Ammon's horn (tissue), 1 donor: ENCODE measurements at places on chromosomes 2 and 18.

DNA sequence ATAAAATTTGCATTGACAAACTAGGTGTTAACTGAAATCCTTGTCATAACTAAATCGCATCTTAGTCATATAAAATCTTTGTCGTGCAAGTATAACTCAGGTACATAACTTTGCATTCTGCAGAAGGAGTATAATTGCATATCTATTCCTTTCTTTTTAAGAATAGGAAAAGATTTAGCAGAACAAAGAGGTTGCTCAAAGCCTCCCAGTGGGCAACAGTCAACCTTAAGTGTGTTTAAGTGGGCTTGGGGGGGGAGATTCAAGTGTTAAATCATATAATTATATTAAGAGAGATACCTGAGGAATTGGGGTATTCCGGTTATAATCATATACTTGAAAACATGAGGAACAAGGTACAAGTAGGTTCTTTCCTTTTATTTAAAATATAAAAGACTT is 913.3 kb downstream of the CPS1 start:
- DNase-seq: no peak

GRCh38 chr2:174048243-174048642 is 83.1 kb upstream of the SP3 start:
- no peak for DNase-seq

DNA sequence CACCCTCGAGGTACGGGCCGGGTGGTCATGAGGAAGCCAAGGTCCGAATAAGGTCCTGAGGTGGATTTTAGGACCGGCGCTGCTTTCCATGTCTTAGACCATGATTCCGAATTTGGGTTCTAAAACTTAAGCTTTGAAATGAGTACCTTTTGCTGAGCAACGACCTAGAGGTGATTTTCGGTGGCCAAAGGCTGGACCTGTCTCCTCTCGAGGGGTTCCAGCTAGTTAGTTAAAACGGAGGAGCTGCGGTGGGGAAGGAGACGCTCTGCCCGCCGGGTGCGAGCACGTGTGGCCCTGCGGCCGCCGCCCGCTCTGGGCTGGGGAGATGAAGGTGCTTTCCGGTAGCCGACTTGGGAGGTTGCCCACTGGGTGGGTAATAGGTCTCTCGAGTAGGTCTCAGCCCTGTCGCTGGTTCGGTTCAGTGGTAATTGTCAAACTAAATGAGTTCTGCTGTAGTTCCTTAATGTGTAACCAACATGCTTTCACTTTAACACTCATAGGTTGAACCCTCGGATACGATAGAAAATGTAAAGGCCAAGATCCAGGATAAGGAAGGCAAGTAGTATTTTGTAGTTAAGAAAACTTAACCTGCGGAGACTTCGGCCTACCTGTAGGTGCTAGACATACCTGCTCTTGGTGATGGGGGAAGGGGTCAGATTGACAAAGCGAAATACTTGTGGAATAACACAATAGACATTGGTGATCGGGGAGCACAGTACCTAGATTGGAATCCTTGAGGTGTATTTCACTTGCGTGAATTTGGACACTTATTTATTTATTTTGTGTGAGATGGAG is 572 bp downstream of the RPS27A start:
- DNase-seq: peak; percentile 17

- DNase-seq: peak; percentile 57
Observed at GRCh38 chr2:17879137-17879912, 858 bp downstream of the KCNS3 start.

DNA sequence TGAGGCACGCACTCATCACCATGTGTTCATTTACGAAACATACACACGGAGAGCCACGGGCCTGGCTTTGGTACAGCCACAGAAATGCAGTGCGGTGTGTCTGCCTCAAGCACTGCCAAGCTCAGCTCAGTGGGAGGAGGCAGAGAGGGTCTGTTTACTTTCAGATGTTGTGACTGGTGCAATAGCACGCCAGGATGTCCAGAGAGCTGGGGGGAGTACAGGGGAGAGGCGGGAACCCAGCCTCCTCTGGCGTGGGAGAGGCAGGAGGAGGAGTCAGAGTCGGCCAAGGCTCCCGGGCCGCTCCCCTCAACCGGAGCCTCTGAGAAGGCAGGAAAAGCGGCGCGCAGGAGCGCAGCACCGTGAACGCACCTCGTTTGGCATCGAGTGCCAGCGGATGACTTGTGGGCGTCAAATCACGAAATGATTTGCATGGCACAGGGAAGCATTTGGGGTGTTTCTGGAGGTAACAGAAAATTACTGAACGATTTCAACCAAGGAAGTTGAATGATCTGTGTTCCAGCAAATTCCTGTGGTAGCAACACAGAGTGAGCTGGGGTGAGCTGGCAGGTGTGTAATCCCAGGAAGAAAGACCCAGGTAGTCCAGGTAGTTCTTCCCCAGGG is 143.0 kb downstream of the ZNF516 start:
- peak; percentile 42 for DNase-seq

- peak; percentile 45 for DNase-seq
Observed at GRCh38 chr18:54269893-54270844, 852 bp downstream of the POLI start.

DNA sequence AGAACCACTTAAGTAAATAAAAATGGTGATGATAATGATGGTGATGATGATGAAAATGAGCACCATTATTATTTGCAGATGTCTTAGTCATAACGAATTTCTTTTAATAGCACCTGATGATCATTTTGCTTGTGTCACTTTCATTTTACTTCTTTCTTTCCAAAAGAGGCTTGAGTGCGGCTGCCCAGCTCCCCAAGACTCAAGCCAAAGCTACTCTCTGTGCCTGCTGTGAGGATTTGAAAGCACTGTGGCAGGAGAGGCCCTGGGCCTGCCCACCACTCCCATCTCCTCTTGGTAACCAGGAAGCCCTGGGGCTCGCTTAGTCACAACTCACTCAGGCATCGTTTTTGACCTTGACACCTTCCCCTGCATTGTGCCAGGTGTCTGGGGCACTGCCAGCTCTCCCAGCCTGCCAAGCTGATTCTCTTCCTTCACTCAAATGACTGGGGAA is 41.2 kb downstream of the RPL37A start:
- DNase-seq: no peak

DNA sequence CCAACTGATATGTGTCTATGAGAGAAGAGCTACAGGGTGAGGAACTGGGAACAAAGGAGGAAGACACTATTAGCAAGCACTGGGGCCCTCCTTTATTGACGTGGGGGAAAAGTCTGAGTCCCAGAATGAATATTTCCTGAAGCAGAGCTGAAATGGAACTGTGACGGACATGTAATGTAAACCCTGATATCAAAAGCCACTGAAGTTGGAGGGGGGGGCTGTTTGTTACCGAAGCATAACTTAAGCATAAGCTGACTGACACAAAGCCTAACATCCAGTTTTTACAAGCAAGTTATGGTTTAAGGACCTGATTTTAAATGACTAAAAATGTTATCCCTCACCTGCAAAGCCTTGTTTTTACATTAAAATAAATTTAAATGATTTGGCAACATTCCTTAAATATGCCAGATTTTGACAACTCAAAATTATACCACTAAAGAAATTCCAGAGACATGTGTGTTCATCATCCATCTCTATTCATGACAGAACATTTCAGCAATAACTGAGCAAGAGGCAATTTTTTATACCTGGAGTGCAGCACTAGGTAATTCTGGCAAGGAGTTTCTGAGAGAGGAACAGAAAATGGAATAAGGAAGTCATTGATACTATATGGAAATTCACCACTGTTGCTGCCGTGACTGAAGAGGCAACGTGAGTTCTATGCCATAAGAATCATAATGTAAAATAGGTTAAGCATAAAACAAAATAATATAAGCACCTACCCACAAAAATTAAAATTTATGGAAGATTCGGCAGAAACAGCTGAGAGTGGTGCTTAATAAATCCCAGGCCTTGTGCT is 186.0 kb downstream of the AFF3 start:
- DNase-seq: no peak

- DNase-seq: no peak
Observed at GRCh38 chr2:240576436-240577205, 8.3 kb downstream of the RNPEPL1 start.

DNA sequence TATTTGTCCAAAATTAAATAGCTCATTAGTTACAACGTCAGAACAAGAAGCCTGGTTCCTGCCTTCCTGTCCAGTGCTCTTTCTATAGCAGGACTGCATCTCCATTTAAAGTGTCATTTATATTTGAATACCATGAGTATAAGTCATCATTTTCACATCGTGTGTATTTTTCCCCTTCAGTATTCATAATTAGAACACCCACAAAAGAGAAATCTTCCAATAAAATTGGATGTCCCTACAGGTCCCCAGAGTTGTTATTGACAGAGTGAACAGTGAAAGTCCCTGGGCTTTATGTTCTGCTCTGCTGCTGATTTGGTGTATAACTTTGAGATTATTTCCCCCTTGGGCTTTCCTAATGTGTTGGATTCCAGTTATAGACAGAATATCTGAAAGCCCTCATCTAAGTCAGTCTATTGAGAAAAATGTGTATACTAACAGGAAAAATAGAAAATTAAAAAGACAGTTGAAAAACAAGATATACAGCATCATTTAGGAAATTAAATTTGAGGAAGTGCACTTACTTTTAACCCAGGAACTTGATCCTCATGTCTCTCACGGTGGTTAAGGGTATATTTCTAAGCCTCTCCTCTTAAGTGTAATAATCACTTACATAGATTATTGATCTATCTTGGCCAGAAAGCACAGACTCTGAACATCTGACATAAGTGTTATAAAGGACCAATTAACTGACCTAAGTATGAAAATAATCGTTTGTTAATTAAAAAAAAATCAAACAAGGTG is 15.2 kb upstream of the REV1 start:
- DNase-seq: no peak

DNA sequence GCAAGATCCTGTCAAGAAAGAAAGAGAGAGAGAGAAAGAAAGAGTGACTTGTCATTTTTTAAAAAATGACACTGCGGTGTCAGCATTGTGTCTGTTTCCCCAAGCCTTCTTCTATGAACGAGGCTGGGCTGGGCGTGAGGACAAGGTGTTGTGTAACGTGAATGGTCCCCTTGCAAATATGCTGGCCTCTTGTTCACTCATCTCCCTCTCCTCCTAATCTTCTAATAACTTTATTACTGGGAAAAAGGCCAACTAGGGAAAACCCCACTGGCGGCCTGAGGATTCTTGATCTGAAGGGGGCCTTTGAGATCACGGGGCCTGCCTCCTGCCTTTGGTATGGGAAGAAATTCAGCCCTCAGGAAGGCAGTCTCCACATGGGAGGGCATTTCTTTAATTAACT is 163.1 kb downstream of the MIB1 start:
- no peak for DNase-seq

GRCh38 chr2:65608916-65609315 is 176.5 kb upstream of the SPRED2 start:
- DNase-seq: no peak

DNA sequence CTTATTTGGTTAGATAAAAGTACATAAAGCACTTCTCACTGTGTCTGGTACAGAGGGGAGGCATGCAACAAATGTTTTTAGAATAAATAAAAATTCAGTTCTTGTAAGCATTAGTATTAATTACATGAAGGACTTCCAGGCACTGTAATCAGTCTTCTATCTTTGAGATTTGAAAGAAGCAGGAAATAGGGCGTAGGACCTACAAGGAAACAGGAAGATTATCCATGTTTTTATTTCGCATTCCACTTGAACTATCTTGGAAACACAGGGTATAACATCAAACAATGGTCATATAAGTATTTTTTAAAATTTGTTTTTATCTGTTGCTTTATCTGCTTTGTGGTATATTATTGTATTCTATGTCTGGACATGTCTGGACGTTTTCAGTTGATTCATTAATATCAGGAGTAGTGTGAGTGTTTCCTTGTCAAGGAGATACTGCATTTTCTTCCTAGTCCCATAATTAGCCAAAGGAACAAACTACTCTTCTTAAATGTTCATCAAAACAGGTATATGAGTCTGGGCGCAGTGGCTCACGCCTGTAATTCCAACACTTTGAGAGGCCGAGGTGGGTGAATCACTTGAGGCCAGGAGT is 32.5 kb downstream of the BMPR2 start:
- no peak for DNase-seq

- DNase-seq: no peak
Observed at GRCh38 chr2:25979001-25979400, 3.3 kb downstream of the KIF3C start.

DNA sequence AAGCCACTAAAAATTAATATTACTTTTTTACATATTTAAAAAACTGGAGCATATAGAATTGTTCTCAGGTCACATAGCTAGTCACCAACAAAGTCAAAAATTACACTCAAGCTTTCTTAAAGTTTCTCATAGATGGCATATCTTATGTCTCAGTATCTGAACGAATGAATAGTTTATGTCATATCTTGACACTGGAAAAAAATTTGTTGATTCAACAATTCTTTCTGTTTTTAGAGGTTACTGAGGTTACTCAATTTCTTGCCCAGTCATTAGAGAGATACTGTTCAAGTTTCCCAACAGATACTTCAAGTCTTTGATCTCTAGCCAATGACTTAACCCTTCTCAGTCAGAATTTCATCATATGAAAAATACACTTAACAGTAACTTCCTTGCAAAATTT is 113.1 kb upstream of the XIRP2 start:
- no peak for DNase-seq

DNA sequence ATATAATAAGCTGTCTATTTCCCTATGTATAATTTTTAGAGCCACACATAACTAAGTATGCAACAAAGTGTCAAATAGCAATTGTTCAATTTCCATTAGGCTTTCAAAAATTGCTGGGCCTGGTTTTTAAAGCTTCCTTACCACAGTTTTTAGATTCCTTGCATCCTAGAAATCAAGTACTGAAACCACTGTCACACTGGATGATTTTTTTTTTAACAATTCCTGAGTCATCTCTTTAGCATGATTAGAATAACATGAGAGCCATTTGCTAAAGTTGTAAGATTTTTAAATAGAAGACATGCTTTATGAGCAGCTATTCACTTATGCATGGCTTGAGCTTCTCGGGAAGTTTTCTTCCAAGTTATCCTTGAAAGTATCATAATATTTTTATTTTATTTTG is 319.5 kb upstream of the NXPH2 start:
- no peak for DNase-seq

GRCh38 chr18:54284535-54284934 is 15.2 kb downstream of the POLI start:
- DNase-seq: no peak

DNA sequence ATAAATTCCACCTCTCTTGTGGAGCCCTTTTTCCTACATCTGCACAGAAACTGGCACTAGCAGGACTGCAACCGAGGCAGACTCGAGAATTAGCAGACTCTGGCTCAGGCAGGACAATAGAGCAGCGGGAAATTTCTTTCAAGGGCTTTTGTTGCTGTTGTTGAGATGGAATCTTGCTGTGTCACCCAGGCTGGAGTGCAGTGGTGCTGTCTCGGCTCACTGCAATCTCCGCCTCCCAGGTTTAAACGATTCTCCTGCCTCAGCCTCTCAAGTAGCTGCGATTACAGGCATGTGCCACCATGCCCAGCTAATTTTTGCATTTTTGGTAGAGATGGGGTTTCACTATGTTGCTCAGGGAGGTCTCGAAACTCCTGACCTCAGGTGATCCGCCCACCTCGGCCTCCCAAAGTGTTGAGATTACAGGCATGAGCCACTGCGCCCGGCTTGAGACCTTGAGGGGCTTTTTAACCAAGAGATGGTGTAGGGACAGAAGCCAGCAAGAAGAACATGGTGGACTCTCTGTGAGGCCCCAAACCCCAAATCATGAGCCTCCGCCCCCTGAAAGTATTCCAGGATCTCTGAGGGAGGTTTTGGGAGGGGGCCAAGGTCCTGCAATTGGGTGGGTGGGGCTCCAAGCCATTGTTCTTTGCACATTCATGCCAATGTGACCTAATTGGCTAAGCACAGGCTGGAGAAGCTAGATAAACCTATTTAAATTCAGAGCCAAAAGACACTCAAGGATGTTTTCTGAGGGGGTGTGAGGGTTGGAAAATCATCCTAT is 68.4 kb upstream of the MSH2 start:
- no peak for DNase-seq
